ENCODE measurements at places on chromosomes 1 and 21.

DNA sequence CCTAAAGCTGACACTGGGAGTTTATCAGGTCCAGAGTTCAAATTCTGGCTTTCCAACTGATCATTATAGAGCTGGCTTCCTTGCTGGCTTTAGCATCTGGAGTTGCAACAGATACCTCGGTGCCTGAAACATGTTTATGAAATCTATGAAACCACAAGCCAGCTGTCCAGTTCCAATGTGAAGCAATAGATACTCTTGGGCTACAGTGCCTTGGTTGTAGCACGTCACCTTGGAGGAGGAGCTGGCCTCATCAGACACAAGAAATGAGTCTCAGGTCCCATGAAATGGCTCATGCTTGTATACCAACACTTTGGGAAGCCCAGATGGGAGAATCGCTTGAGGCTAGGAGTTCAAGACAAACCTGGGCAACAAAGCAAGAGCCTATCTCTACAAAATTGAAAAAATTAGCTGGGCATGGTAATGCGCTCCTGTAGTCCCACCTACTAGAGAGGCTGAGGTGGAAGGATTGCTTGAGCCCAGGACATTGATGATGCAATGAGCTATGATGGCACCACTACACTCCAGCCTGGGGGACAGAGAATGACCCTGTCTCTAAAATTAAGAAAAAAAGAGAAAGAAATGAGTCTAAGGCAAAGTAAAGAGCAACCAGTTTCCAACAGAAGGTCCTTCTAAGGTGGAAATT lies 132.5 kb upstream of the ZNF648 start:
- DNase-seq: no peak

DNA sequence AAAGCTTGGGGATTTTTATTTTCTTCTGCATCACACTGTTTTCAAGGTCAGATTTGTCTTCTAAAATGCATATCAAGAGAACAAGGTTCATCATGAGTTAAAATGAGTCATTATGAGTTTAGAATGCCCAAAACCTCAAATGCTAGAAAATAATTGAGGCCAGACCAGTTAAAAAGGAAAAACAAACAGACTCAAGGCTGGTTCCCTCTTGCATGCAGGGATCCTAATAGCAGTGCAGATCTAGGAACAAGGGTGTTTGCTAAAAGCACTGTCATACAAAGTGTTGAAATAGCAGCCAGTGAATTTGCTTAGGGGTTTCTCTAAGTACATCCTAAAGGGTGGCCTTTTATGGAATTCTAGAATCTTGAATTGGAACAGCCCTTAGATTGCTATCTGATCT lies 15.3 kb downstream of the BEND5 start:
- no peak for DNase-seq

GRCh38 chr21:38796424-38796823 lies 9.3 kb upstream of the ETS2 start:
- no peak for DNase-seq

DNA sequence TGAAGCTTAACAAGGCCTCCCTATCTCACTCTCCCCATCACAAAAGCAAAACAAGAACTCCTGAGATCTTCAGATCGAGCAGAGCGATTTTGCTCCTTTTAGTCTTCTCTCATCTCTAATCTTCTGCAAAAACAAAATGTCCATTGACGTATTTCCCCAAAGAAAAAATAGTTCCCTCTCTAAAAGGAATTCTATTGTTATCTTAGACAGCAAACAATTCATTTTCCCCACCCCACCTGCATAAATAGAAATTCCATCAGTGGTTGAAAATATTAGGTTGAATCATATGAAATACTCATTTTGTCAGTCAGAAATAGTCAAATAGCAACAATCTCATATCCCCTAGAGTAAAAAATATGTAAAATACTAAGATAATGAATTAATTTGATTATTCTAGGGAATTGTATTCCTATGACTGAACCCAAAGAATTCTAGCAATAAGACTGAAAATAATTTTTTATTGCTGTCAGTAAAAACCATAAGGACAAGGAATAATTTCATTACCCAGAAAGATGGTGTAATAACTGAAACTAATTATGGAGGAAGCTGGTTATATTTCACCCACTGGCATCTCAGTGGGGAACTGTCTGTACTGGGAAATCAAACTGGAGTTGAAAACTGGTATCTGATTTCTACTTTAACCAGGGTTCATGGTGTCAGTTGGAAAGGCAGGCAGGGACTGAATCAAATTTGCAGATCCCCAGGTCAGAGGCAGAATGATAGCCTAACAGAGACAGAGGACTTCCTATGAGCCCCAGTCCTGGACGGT lies 51.3 kb downstream of the RHOU start:
- DNase-seq: no peak

- no peak for DNase-seq
Observed at GRCh38 chr1:67097305-67097704, 37.5 kb downstream of the C1orf141 start.

- no peak for DNase-seq
Observed at GRCh38 chr1:186730951-186731729, 50.9 kb upstream of the PTGS2 start.

- no peak for DNase-seq
Observed at GRCh38 chr21:43269440-43269839, 100.6 kb downstream of the CRYAA start.

DNA sequence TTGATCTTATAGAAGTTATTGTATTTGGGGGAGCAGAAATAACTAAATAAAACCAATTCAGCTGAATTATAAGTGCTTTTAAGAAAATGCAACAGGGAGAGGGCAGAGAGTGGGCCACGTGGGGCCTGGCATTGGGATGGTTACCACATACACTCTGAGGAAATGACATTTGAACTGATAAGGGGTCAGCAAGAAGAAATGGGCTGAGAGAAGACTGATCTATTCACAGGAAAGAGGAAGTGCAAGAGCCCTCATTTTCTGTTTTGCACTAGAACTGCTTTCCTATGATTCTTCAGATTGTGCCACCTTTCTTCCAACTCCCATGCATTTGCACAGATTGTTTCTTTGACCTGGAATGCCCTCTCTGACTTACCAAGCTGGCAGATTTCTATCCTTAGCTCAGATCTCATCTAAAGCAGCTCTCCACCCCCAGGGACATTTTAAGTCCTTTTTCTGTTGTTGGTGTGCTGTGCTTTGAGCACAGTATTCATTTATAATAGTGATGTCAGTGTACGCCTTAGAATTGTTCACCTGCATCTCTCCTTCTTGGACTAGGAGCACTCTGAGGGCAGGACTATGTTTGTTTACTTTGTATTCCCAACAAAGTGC lies 115.9 kb downstream of the FGGY start:
- DNase-seq: no peak

GRCh38 chr1:226664413-226665101 lies 74.5 kb downstream of the ITPKB start:
- no peak for DNase-seq

DNA sequence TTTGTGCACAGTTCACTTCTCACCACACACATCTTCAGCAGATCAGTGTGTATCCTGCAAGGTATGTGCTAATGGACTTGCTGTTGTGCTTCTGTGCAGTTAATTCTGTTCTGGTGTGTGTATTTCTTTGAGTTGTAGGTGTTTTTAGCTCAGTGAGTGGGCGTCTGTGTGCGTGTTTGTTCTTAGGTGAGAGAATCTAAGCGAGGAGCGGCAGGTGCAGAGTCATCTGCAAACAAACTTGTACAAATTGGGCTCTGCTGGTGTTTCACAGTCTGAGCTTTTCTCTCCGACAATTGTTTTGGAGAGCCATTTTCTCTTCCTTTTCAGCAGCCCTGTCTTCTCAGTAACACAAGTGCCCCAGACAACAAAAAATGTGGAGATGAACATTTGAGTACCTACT lies 43.6 kb downstream of the ACP6 start:
- DNase-seq: no peak

GRCh38 chr1:154174654-154175053 lies 17.2 kb downstream of the TPM3 start:
- no peak for DNase-seq

GRCh38 chr1:159906960-159907359 lies 7.0 kb upstream of the CFAP45 start:
- no peak for DNase-seq

- DNase-seq: no peak
Observed at GRCh38 chr1:183374825-183375224, 43.4 kb downstream of the NMNAT2 start.

- DNase-seq: no peak
Observed at GRCh38 chr21:43323244-43324005, 103.5 kb downstream of the SIK1 start.

DNA sequence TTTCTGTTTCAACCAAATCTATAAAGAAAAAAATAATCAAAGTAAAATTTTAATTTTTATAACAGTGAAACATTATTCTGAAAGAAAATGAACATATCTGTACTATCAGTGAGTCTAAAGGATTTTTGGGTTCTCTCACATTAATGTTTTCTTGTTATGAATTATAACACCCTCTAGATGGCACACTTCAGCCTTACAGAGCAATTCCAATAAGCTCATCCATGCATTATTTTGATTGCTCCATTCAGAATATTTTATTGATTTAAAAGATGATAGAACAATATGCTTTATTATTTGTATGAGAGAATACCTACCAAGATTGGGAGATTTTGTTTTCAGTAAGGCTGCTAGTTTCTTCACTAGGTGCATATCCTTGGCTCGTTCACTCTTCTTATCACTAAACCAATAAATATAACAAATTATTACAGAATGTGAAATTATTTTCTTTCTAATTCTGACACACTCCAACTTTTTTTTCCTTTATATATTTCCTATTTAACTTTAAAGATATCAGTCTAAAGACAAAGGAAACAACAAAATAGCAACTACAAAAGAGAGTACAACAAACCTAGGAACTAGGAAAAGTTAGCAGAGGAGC lies 82.4 kb downstream of the RAB3GAP2 start:
- DNase-seq: no peak

GRCh38 chr1:165481820-165482532 lies 37.0 kb upstream of the RXRG start:
- no peak for DNase-seq

DNA sequence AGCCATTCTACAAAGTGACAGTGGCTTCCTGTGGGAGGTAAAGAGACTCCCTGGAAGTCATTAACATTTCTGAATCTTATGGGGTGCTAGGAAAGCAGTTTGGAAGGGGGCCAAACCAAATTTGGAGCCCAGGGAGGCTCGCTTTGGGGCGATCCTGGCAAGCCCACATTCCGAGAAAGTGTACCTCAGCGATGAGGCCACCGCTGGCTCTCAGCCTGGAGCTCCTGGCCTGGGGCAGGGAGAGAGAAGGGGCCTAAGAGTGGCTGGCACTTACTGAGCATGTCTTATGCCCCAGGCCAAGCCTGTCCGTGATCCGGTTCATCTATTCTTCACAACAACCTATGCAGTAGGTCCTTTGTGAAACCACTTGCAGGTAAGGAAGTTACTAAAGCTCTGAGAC lies 98.8 kb downstream of the CCDC185 start:
- DNase-seq: no peak

DNA sequence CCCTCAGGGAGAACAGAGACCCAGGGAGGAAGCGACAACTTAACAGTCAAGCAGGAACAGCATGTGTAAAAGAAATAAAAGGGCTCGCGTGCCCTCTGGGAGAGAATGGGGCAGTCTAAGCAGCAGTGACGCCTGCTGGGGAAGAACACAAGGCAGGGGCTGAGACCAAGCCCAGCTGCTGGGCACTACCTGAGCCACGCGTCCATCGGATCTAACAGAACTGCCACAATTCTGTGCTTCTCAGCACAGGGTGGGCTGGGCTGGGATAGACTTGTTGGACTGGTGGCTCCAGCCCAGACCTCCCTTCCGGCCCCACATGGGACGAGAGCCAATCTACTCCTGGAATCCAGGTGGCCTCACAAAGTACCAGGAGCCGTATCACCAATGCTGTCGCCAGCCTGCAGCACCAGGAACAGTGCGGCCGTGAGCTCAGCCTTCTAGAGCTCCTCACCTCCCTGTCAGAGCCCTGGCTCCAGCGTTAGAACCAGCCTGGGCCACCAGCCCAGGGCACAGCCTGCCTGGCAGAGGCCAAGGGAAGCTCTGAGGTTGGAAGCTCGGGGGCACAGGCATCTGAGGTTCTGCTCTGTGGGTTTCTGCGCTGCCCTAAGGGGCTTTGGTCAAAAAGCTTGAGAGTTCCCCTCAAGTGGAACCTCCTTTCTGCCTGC lies 7.4 kb downstream of the LRRC47 start:
- DNase-seq: no peak

GRCh38 chr1:228309326-228310067 lies 97.1 kb downstream of the TRIM11 start:
- DNase-seq: no peak

GRCh38 chr1:20477348-20478056 lies 8.5 kb downstream of the CAMK2N1 start:
- no peak for DNase-seq

DNA sequence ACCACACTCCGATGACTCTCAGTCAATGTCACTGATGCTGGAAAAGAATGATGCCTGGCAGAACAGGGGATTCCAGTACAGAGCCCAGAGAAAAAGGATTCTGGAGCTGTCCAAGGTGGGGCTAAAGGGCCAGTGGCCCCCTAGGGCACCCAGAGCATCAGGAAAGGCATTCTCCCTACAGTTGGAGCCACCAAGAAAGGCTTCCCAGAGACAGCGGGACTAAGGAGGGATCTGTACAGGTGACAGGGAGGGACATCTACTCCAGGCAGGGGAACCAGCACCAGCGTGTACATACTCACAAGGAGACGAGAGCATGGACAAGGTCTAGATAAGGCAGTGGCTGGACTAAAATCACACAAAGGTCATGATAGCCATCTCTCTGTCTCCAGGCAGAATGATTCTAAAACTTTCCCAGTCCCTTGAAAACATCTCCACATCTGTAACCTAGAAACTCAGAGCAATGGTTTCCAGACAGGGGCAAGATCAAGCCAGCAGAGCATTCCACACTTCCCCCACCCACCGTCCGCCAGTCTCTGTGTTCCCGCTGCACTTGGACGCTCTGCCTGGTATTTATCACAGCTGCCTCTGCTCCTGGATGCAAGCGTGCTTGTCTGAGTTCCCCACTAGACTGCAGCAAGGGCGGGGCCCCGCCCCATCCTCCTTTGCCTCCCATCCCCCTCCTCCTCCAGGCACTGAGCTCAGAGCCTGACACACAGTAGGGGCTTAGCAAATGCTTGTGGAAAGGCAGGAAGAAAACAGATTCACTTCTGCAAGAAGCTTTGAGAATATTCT lies 111.6 kb upstream of the ZC3H12A start:
- DNase-seq: peak; percentile 44

- peak; percentile 36 for DNase-seq
Observed at GRCh38 chr1:18343581-18343980, 137.1 kb upstream of the KLHDC7A start.

DNA sequence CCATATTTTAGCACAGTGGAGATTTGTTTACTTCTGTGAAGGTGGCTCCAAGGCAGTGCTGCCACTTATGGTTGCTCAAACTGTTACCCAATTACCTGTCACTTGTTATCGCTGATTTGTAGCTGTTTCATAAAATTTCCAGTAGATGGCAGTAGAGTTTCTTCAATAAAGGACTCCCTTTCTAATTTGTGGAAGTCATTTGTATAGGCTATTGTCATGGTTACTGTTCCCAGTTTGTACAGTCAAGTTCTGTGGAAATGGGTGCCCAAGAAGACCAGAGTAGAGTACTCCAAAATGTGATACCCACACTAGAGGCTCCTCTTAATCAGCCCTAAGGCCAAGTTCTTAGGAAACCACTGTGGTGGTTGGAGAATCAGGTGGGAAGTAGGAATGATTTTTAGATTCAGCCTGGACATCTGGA lies 186.1 kb downstream of the CLEC20A start:
- no peak for DNase-seq

- DNase-seq: no peak
Observed at GRCh38 chr1:229841230-229841629, 215.2 kb downstream of the URB2 start.

Data from glutamatergic neuron (in vitro differentiated cells).